ENCODE measurements at places on chromosomes 5 and 9.
A peak's percentile ranks its signal among the peaks of the same experiment; 100 is the strongest.

GRCh38 chr5:10684303-10685086 is 76.5 kb downstream of the DAP start:
- no peak for DNase-seq

DNA sequence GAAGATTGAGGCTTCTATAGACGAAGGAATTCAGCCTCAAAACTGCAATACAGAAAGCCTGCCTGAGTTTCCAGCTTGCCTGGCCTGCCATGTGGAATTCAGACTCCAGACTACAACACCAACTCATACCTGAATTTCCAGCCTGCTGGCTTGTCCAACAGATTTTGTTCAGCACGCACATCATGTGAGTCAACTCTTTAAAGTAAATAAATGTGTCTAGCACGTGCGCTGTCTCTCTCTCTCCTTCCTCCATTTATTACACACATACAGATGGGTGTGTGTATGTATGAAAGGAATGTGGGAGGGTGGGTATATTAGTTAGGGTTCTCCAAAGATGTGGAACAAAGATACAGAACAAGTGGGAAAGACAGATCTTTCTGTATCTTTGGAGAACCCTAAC is 82.4 kb upstream of the TAS2R1 start:
- peak; percentile 44 for DNase-seq

DNA sequence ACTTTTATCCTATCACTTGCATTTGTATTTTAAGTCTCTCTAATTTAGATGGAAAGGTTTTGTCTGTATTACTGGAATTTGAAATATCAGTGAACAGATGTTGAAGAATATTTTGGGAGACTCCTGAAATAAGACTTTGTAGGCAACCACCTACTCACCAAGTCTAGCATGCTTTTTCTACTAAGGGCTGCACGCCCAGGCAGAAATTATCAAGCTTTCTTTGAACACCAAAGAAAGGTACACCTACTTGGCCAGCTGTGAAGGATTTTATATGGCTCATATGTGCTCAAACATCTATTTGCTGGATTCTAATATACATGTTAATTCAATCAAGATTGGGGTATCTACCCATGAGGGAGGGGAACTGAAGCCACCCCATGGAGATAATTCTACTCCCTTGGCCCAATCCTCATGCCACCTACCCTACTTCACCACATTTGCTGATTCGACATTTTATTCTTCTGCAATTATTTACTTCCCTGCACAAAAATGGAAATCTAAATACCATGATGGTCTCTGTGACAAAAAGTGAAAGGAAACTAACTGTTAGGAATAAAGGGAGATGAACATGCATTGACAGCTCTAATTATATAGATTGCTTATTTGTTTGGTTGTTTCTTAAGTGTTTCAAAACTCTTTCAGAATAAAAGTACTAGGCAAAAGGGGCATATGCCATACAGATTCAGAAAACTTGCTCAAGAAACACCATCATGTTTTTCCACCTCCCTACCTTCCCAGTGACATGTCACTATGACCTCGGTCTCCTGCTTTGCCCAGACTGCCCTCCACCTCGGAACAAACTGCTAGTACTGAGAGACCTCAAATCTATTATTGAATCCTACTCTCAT is 895 bp upstream of the MYOT start:
- no peak for DNase-seq

GRCh38 chr5:34524123-34524522 is 132.0 kb upstream of the RAI14 start:
- peak; percentile 37 for DNase-seq

DNA sequence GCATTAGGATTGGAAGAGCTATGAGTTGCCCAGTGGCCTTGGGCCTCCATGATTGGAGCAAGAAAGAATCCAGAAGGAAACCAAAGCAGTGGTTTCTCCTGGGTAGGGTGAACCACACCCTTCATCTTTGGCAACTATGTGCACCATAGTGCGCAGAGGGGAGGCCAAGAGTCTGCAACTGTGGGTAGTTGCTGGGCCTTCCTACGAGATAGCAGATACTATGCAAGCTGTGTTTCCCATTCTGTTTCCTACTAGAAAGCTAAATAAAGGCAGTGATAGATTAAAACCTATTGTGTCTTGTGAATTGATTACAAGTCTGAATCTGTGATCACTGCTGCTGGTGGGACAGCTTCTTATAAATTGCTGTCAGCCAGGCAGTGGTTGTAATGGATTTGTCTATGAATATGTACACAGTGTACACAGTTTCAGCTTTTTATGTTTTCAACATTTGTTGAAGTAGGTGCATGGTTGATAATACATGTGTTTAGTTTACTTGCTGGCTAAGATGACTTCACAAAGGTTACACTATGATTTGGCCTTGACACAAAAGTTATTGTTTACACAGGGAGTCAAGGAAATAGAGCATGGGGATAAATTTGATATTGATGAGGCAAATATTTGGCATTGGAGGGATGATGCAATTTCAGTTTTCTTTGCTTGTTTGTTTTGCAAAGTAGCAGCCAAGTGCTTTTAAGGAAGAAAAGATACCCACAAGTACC is 23.7 kb upstream of the PDE8B start:
- no peak for DNase-seq

DNA sequence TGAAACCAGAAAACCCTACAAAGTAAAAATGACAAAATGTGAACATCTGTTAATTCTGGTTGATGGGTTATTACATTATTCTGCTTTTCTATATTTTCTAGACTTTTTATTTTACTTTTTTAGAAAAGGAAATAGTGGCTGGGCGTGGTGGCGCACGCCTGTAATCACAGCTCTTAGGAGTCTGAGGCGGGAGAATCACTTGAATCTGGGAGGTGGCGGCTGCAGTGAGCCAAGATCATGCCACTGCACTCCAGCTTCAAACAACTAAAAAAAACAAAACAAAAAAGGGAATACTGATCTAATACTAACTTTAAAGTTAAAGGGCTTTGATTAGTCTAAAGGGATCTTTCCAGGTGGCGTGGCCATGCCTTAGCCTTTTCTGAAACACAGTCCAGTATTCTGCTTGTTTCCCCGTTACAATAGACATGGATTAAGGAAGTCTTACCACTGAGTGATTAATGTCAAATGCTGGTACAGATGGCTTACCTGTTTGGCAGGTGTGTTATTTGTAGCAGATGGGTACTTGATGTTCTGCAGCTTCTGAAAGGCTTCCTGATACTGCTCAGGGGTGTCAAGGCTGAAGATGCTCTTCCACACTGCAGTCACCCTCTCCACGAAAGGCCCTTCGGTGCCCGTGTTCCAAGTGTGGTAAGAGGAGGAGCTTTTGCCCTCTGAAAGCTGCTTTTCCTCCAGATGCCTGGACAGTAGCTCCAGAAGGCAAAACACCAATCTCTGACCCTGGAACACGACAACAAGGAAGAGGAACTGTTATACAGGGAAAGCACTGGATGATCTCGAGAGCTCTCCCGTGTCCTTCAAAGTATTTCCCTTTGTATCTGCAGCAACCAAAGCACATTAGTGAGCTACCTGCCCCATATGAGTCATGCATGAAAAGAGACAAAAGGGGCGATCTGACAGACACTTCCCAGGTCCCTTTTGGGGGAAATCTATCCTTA is 37.5 kb downstream of the CNOT8 start:
- no peak for DNase-seq

DNA sequence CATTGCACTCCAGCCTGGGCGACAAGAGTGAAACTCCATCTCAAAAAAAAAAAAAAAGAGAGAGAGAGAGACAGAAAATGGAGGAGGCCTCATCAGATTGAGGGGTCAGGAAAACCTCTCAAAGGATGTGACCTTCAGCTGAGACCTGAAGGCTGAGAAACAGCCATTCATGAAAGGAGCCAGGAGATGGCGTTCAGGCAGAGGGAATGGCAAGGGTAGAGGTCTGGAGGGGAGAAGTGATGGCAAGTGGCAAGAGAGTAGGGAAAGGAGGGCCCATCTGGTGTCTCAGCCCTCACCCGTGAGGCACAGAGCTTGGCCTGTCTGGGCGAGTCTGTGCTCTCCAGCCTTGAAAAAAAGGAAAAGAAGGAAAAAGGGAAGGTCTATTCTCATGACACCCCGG is 17.0 kb downstream of the CAMK2A start:
- DNase-seq = peak; percentile 66

DNA sequence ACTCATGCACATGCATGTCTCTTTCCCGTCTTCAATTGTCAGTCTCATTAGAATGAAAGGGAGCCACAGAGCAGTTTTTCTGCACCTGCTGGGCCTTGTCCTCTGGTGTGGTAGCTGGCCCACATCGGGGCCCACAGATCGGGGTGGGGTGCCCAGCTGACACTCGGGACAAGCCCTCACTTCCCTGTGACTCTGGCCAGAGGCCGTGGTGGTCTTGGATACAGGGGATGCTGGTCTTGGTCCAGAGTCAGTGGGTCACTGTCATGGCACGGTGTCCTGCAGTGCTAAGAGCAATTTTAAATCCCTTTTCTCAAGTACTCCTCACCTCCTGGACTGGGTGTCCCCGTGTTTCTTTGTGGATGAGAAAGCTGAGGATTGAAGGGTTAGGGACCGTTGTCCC is 193.2 kb downstream of the CACNA1B start:
- no peak for DNase-seq

GRCh38 chr9:28320616-28321015 is 747.3 kb upstream of the C9orf72 start:
- no peak for DNase-seq

GRCh38 chr5:149932445-149933350 is 11.9 kb downstream of the PDE6A start:
- DNase-seq = no peak

GRCh38 chr9:14906644-14907359 is 3.4 kb downstream of the FREM1 start:
- DNase-seq = no peak

Measured in RWPE1 (cell line).